Activated CD4-positive, alpha-beta T cell treated with anti-CD3 and anti-CD28 coated beads for 48 hours (primary cell): ENCODE measurements at places on chromosomes 6 and 20.

GRCh38 chr6:56220078-56220477, 27.3 kb downstream of the COL21A1 start:
- DNase-seq, result no peak

- no peak for DNase-seq
Measured at GRCh38 chr6:33746036-33746600, 587 bp downstream of the IP6K3 start.

GRCh38 chr6:34202329-34203201, 34.1 kb upstream of the HMGA1 start:
- no peak for DNase-seq

GRCh38 chr6:3913958-3914337, 64.8 kb downstream of the FAM50B start:
- no peak for DNase-seq

- no peak for DNase-seq
Measured at GRCh38 chr20:47682028-47682783, 103.1 kb downstream of the SULF2 start.

DNA sequence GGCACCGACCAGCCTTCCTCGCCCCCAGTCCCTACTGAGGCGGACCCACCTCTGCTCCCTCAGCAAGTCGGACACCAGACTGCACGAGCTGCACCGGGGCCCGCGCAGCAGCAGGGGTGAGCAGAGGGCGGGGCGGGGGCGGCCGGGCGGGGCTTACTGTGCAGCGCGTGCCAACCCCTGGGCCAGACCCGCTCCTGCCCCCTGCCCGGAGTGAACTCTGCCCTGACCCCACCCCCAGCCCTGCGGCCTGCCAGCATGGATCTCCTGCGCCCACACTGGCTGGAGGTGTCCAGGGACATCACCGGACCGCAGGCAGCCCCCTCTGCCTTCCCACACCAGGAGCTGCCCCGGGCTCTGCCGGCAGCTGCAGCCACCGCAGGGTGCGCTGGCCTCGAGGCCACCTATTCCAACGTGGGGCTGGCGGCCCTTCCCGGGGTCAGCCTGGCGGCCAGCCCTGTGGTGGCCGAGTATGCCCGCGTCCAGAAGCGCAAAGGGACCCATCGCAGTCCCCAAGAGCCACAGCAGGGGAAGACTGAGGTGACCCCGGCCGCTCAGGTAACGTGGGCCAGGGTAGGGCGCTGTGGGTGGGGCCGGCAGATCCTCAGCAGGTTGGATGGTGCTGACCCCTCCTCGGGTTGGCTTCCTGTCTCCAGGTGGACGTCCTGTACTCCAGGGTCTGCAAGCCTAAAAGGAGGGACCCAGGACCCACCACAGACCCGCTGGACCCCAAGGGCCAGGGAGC, 1.5 kb upstream of the SLC2A4RG start:
- no peak for DNase-seq

- DNase-seq, result no peak
Measured at GRCh38 chr6:89602166-89602565, 36.4 kb downstream of the LYRM2 start.

DNA sequence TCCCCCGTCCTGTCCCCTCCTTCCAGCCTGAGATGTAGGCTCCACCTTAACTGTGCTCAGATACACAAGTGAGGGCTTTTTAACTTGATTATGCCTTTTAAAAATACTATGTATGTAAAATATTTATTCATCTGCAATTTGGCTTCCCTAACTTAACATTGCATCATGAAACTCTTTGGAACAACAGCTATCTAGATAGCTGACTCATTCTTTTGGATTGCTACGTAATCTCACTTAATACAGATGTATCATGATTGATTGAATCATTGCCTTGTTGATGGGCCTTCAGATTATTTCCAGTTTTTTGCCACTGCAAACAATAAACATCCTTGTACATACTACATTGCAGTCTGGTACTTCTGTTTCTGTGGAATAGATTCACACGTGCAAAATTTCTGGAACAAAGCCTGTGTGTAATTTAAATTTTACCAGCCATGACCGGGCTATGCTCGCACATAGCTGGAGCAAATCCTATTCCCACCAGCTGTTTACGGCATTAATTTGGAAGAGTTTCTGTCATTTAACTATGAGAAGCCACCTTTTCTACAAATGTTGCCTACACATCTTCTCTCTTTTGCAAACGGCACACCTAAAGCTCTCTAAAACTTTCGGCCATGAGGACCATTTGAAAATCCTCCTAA, 6.5 kb downstream of the PRND start:
- no peak for DNase-seq

GRCh38 chr6:122381494-122382265, 17.8 kb upstream of the HSF2 start:
- DNase-seq, result peak; percentile 65

- no peak for DNase-seq
Measured at GRCh38 chr6:14974792-14975470, 270.9 kb upstream of the JARID2 start.

DNA sequence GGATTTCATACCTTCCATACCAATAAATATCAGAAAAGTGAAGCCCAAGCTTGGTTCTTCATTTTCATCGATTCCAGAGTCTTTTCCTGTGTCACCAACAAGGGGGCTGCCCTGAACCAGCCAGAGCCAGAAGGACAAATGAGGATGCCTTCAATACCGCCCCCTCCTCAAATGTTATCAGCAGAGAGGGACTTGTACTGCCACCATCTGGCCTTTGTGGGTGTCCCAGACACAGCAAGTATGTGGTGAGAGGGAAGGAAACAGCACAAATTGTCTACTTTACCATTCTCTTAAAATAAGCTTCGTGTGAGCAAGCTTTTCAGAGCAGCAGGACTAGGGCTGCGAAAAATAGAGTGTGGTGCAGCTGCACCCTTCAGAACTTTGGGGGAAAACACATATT, 165.3 kb downstream of the SOBP start:
- DNase-seq, result no peak

- DNase-seq, result no peak
Measured at GRCh38 chr6:21390532-21391213, 202.9 kb upstream of the SOX4 start.

DNA sequence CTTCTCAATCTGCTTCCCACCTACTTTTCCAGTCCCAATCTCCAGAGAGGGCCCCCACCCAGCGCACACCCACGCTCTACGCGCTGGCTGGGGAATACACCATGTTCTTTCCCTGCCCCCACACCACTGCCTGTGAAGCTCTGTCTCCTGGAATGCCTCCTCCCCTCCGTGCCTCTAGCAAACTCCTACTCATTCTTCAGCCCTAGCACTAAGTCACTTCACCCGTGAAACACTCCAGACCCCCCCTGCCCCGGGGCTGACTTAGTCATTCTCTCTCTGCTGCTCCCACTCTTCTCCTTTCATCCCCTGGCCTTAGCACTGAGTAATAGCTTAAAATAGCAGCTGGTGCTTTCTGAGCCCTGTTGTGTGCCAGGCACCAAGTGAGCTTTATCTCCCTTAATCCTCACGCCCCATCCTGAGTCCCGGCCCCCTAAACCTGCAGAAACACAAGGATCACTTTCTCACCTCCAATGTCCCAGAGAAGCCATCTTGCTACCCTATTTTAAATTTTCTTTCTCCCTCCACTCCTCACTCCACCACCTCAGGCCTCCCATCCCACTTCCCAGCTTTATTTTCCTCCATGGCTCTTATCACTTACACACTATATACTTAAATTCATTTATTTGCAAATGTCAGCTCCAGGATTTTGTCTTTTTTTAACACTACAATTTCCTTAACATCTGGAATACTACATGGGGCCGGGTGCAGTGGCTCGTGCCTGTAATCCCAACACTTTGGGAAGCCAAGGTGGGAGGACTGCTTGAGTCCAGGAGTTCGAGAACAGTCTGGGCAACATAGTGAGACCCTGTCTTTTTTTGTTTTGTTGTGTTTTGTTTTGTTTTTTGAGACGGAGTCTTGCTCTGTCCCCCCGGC, 6.3 kb upstream of the PARD6B start:
- peak; percentile 90 for DNase-seq

- DNase-seq, result no peak
Measured at GRCh38 chr6:57135885-57136284, 36.2 kb upstream of the BAG2 start.

DNA sequence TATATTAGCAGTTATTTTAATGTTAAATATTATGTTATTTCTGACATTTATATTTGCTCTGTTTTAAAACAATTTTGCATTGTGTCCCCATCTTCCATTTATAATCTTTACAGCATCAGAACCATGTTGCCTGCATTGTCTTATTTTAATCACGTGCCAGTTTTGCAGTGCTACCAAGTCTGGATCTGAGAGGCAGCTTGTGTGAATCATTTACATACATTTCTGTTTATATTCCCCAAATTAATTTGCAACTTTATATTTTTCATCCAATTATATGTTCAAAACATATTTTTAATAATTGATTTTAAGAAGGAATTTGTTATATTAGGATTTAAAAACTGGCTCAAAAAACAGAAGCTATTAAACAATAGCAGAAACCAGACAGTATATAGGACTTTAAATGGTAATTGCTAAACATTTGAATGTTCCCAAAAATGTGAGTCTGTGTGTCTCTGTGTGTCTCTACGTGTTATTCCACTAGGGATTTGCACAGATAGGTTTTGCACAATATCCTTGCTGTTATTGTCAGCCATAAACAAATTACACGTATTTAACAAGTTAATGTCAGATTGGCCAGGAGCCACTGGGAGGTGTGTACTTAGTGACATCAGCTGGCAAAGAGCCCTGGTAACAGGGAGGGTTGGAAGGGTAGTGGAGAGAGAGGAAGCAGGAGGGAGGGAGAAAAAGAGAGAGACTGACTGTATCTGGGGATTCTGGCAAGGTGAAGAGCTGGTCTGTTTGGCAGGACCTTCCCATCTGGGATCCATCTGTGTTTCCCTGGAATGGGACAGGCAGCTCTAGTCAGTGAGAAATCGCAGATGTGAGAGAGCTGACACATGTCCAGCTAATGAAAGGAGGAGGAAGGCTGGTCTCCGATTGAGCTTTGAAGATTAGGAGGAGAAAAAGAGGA, 72.1 kb downstream of the CBFA2T2 start:
- DNase-seq, result no peak

- DNase-seq, result no peak
Measured at GRCh38 chr6:99602520-99603420, 3.9 kb upstream of the PRDM13 start.

DNA sequence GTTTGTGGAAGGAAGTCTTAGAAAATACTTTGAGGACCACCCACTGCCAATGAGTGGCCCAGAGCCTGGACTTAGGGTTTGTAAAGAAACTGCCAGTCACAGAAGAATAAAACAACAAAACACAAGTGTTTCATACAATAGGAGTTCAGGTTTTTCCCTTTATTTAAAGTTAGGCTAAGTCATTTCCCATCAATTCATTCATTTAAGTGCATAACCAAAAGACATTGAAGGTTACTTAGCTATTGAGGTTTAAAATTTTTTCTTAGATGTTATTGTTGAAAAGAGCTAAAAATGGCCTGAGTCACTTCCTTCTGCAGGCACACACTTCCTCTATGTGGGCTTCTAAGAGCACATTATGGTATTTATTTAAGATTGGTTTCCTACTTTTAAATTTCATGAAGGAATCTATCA, 54.2 kb downstream of the ARMC2 start:
- no peak for DNase-seq

DNA sequence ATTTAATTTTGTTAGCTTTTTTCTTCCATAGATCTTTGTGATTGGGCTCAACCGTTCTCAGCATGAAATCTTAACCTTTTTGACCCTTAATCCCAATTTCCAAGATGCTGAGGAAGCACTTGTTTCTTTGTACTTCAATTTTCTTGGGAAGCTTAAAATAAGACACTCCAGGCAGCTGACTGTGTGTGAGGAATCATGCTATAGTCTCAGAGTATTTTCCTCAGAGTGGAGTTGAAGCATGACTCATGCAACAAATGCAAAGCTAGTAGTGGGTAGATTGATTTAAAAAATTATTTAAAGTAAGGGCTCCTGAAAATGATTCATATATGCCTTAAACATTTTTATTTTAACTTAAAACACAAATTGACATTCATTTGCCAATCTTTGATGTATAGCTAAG, 168.7 kb downstream of the BTBD3 start:
- DNase-seq, result no peak

DNA sequence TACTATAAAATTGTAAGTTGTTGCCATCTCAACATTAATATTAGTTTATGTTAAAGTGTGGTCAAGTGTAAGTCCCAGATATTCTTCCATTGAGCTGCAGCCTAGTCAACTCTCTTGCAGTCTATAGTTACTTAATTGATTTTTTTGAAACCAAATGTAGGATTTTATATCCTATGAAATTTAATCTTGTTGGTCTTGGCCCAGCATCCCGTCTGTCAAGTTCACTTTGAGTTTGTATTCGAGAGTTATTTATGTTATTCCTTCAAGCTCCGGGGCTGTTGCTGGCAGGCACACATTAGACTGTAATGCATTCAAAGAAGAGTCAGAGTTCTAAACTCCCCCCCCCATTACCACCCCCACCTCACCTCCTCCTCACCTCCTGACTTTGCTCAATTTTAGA, 71.0 kb upstream of the SPACA1 start:
- DNase-seq, result no peak

DNA sequence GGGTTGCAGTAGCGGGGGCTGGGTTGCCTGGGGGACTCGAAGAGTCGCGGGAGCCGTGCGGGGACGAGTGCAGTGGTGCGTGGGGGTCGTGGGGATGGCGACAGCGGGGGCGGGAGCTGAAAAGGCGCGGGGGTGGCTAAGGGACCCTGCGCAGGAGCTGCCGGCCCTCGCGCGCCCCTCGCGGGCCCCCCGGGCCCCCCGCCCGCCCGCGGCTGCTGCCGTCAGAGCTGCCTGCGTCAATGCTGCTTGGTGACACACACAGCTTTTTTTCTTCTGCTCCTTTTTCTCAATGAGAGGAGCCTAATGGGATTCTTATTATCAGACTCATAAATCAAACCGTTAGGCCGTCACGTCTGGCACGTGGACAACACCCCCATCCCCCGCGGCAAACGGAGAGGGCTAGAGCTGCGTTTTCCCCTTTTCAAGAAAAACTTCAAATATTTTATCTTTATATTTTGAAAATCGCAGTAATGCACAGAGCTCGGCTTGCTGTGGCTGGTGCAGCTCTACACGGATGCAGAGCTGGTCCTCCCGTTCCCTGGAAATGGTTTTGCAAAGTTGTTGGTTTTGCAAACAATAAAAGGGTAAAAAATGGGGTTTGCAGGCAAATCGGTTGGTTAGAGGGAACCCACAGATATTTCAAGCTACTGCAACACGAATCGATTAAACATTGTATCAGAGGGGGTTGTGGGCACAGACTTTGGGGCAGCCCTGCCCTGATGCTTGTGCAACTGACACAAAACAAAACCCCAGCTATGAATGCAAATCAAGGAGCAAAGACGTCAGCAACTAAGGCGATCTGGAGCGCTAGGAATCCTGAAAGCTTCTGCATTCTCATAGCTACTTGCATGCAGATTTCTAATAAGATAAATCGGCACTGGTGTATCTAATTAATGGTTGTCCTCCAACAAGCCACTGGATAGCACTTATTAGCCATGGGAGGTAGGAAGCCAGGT, 161.4 kb downstream of the TBXT start:
- no peak for DNase-seq

- no peak for DNase-seq
Measured at GRCh38 chr20:44477151-44477550, 1.5 kb downstream of the TTPAL start.

GRCh38 chr6:169162752-169163407, 90.8 kb downstream of the THBS2 start:
- DNase-seq, result peak; percentile 24

GRCh38 chr6:147903321-147903720, 394.8 kb downstream of the SAMD5 start:
- DNase-seq, result no peak

- DNase-seq, result no peak
Measured at GRCh38 chr20:40481337-40481736, 207.7 kb downstream of the MAFB start.

GRCh38 chr6:42260396-42260888, 42.8 kb upstream of the MRPS10 start:
- peak; percentile 13 for DNase-seq

- no peak for DNase-seq
Measured at GRCh38 chr20:62590309-62591121, 51.8 kb upstream of the SLCO4A1 start.
